Right atrium auricular region (tissue), 2 donors: ENCODE measurements at places on chromosomes 11 and 22. TPM values are rescaled to one million over a fixed set of nuclear protein-coding genes. Genes with fewer than 3 reads are reported as not detected.
A peak's percentile ranks its signal among the peaks of the same experiment; 100 is the strongest.

DNA sequence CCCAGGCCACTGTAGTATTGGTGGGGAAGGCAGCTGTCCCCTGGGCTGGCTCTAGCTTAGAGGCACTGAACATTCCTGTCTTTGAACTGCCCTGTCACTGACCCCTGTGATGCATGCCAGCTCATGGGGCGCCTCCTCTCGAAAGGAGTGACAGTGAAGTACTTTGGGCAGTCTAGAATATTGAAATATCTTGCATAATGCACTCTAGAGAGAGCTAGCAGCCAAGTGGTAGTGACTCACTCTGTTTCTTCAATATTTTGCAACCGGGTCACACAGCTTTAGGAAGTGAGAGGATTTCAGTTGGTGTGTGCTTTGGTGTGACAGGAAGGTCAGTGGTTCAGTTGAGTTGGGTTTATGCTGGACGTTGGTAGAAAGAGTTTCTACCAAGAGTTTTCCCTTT, 35.5 kb upstream of the ST14 start:
- H3K27ac ChIP-seq, result peak overlapping the region; percentile 56
- DNase-seq, result peak; percentile 87
- H3K36me3 ChIP-seq, result peaks cover 47% of the 10 kb centered on the region
- H3K4me3 ChIP-seq, result no peak overlapping the region

The PPME1 gene
- 30.1 TPM for total RNA-seq

- no peaks in the 10 kb centered on the region for H3K27me3 ChIP-seq
- peak overlapping the region; percentile 33 for H3K27ac ChIP-seq
- peak overlapping the region; percentile 25 for H3K4me3 ChIP-seq
- H3K4me1 ChIP-seq, result peaks cover 8% of the 10 kb centered on the region
Observed at GRCh38 chr22:37284805-37285355, 2.6 kb downstream of the CYTH4 start.

- peaks cover 20% of the 10 kb centered on the region for H3K4me1 ChIP-seq
- DNase-seq, result peak; percentile 84
- H3K27ac ChIP-seq, result peak overlapping the region; percentile 70
- H3K27me3 ChIP-seq, result no peaks in the 10 kb centered on the region
Observed at GRCh38 chr11:11813288-11813962, 28.3 kb upstream of the USP47 start.

The UBQLNL gene
- 0.30 TPM for total RNA-seq

The DDB1 gene
- 118 TPM for total RNA-seq

- no peak overlapping the region for H3K27ac ChIP-seq
- H3K4me3 ChIP-seq, result no peak overlapping the region
- DNase-seq, result no peak
- no peaks in the 10 kb centered on the region for H3K27me3 ChIP-seq
- no peaks in the 10 kb centered on the region for H3K36me3 ChIP-seq
- H3K4me1 ChIP-seq, result no peaks in the 10 kb centered on the region
Observed at GRCh38 chr11:87127101-87127500, 89.4 kb downstream of the TMEM135 start.

The RASGRP2 gene
- 30.4 TPM for total RNA-seq
